ENCODE measurements at places on chromosomes 6 and 20. TPM values are rescaled to one million over a fixed set of nuclear protein-coding genes. Genes with fewer than 3 reads are reported as not detected.

Gene BPIFB2
- not detected for total RNA-seq

Gene TSPO2
- total RNA-seq, result not detected

Gene KCNQ2
- 157 TPM for total RNA-seq

Gene NR2E1
- not detected for total RNA-seq

Gene ESF1
- 20.7 TPM for total RNA-seq

Gene GNMT
- 1.5 TPM for total RNA-seq

Gene MLN
- total RNA-seq, result not detected

Gene MYCT1
- not detected for total RNA-seq

Gene MUCL3
- total RNA-seq, result not detected

Gene RIPPLY2
- total RNA-seq, result 0.66 TPM

Gene WFDC10A
- total RNA-seq, result not detected

Gene IPCEF1
- total RNA-seq, result 0.28 TPM

Gene CST2
- total RNA-seq, result not detected

Gene CTAGE9
- not detected for total RNA-seq

Gene ANKEF1
- 3.7 TPM for total RNA-seq

Gene C6orf47
- total RNA-seq, result 23.5 TPM

All from neural crest cell (in vitro differentiated cells).